Left forelimb (tissue), 1 donor: ENCODE measurements at places on chromosomes 12 and 14.

DNA sequence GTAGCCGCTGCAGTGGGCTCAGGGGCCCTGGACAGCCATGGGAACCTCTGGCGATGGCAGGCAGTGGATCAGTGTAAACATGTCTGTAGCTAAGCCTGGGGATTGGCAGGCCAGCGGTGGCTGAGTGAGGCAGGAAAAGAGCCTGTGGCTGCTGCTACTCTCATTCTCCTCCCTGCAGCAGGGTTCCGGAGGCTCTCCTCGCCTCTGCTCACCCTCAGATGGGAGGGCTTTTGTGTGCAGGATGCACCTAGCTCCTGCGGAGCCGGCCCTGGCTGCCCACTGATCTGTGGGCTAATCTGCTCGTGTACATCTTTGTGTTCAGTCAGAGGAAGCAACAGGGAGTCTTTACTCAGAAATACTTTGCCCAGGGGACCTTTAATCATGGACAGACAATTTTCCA, 59.5 kb downstream of the GALNT8 start:
- DNase-seq, result no peak

DNA sequence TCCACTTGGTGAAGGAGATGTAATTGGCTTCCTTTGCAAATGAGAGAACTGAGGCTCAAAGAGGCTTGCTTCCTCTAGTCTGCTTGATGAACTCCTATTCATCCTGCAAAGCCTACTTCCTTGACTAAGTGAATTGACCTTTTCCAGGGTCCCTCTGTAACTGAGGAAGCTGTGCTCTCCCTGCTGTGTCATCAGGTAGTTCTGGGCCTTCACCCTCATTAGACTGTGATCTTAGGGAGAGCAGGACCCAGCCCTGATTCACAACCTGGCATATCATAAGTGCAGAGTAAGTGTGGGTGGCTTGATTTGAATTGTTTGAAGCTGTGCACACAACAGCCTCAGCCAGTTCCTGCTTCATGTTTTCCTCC, 16.3 kb downstream of the ASB2 start:
- no peak for DNase-seq

DNA sequence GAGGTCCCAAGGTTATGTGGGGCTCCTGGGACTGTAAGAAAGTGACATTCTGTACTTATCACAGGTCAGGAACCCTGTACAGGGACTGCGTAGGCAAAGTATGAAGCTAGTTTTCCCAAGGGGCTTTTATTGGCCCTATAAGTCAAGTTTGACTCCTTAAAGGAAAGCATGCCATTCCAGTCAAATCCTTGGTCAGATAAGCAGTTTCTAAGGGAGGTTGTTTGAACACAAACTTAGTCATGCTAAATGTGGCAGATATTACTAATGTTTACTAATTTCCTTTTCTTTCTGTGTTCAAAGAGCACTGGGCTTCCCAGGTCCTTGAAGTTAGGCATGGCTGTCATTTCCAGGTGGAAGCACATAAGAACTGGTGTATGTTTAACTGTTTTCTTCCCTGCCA, 472.4 kb downstream of the ATP23 start:
- no peak for DNase-seq

DNA sequence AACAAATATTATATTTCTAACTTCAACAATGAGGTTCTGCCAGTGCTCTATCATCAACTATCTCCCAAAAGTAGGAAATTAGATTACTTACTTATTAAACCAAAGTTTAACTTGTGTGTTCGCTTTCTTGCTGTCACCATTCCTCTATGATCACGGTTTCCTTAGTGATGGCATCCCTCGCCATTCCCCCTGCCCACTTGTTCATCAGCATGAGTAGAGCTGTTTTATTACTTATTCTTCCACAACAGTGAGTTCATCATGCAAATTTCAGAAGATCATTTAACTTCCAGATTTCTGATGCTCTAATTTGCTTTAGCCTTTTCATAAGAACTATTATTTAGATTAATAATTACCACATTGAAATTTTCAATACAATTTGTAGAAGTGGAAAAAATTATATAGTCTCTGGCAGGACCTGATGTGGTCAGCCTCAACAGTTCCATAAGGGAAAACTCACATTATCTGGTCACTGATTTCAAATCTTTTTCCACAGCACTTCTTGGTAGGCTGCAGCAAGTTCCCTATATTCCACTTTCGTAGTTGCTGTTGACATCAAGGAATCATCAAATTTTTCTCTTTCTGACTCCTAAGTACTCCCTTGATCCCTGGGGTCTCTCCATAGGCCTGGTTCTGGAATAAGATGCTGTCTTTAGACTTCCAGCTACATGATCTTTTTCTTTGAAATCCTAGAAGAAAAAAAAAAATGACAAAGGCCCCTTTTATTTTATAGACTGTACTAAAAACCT, 174.6 kb downstream of the RASSF9 start:
- no peak for DNase-seq

GRCh38 chr12:26595806-26596205, 237.2 kb downstream of the ITPR2 start:
- DNase-seq, result no peak

DNA sequence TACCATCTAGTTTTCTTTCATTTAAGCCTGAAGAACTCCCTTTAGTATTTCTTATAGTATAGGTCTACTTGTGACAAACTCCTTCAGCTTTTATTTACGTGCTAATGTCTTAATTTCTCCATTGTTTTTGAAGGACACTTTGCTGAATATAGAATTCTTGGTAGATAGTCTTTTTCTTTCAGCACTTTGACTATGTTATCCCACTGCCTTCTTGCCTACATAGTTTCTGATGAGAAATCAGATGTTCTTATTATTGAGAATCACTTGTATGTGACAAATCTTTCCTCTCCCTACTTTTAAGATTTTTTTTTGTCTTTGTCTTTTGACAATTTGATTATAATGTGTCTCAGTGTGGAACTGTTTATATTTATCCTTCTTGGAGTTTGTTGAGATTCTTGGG, 5.1 kb upstream of the MIS18BP1 start:
- DNase-seq, result no peak

DNA sequence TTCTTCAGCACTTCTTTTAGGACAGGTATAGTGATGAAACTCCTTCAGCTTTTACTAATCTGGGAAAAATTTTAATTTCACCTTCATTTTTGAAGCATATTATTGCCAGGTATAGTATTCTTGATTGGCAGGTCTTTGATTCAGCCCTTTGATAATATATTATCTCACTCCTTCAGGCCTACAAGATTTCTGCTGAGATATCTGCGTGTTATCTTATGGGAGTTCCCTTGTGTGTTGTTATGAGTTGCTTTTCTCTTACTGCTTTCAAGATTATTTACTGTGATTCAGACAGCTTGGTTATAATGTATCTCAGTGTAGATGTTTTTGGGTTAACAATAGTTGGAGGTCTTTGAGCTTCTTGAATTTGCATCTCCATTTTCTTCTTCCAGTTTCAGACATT, 87.4 kb downstream of the ATF7IP start:
- DNase-seq, result no peak

DNA sequence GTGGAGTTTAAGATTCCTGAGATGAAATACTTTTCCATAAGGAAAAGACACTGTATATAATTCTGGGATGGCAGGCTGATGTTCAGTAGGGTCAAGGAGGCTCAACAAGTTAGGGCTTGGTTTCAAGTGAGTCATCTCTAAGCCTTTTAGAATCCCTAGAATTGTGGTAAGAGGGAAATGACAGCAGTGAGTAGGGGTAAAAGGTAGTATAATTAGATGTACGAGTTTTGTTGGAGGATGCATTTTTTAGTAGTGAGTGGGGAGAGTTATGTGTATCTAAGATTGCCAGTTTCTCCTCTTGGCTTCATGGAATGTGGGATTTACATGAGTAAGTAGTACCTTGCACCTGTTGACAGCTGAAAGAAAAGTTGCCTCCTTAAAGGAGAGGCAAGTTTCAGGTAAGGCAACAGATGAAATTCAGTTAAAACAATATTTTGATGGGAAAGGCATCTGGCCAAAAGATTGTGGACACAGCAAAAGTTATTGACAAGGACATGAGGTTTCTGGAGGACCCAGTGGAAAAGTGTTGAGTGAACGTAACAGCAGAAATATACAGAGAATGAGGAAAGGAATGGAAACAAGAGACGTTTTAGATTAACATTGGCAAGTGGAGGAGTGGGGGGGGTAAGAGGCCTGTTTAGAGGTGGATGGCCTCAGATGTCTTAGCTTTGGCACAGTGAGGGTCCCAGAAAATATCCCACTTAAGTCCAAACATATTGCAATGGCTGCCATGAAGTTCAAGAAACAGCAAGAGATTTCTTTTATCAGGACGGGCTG, 21.8 kb downstream of the LMO3 start:
- no peak for DNase-seq

DNA sequence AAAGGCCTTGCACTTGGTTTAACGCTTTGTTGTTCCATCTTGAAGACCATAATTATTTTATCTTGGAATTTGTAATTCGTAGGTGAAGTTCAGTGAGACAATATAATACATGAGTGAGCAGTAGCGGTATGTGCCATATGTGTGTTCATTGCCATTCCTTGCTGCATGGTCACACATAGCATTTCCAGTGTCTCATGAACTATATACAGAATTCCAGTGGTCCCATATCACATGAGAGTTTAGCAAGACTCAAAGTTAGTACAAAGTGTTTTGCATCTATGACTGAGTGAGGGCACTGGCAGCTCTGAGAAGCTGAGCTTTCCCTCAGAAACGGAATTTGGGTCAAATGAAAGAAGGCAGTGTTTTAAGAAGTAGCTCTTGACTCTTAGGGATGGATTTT, 359.8 kb downstream of the FOXG1 start:
- DNase-seq, result no peak

DNA sequence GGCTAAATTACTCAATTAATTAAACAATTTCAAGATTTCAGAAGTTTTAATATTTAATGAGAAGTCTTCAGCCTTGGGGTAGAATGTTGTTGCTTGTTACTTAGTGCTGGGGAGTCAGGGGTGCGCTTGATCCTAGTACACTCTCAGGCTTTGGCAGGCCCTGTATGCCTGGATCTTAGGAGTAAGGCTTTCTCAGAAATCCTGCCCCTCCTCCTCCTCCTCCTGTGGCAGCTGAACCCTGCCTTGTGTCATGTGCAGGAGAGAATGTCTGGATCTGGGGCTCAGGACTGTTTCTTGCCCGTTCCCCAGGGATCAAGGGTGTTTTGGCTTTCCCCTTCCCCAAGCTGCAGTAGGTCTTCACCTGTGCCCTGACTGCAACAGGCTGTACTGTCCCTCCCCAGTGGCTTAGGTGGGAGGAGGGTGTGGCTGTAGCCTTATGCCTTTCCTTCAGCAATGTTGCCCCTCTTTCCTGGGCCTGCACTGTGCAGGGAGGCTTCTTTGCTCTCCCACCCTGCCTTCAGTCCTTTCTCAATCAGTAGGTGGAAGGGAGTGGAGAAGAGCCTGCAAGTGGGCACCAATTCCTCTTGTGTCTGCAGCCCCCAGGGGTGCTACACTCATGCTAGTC, 108.2 kb downstream of the SLC38A6 start:
- DNase-seq, result no peak

- no peak for DNase-seq
These were observed 604 bp downstream of the EEA1 start for GRCh38 chr12:92928421-92928961.

GRCh38 chr12:59164991-59165718, 244.9 kb upstream of the LRIG3 start:
- DNase-seq, result no peak

- no peak for DNase-seq
These were observed 59.5 kb upstream of the JDP2 start for GRCh38 chr14:75368333-75368732.

DNA sequence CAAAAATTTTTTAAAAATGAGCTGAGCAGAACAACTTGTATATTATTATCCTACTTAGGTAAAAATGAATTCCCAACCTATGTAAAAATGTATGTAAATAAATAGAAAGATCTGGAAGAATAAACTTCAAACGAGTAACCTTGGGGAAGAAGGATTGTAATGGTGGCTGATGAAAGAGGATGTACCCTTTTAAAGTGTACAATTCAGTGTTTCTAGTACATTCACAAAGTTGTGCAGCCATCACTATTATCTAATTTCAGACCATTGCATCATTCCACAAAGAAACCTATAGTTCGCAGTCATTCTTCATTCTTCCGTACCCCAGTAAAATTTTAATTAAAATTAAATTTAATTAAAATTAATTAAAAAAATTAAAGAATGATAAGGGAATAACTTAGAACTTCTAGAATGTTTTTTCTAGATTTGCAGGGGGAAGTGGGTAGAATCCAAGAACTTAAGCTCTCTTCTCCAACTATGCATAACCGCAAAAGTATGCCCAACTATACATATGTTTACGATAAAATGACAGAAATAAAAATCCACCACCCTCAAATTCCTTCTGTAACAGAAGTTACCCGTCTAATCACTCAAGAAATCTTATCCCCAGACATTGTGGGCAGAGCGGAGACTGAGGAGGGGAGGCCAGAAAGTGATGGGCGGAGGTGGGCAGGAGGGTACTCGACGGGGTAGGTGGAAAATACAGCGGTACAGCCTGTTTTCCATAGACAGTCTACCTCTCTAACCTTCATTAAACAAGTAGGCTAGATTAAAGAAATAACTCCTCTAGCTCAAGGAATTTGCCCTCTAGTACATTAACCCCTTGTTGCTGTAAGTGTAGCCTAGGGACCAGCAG, 921 bp downstream of the DEPDC4 start:
- no peak for DNase-seq

DNA sequence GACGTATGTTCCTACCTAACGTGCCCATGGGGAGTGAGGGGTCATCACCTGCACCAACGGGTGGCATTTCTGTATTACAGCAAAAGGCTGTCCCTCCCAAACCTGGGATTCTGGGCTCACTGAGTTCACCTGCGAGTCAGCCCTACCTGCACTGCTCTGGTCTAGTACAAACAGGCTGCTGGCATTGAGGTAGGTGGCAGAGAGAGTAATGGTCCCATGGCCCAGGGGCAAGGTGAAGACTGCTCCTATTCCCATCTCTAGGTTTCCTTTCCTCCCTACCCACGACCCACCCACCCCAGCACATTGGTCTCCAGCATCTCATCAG, 421 bp downstream of the SUOX start:
- DNase-seq, result no peak

GRCh38 chr14:103697206-103697602, 18.0 kb downstream of the XRCC3 start:
- DNase-seq, result peak; percentile 52

DNA sequence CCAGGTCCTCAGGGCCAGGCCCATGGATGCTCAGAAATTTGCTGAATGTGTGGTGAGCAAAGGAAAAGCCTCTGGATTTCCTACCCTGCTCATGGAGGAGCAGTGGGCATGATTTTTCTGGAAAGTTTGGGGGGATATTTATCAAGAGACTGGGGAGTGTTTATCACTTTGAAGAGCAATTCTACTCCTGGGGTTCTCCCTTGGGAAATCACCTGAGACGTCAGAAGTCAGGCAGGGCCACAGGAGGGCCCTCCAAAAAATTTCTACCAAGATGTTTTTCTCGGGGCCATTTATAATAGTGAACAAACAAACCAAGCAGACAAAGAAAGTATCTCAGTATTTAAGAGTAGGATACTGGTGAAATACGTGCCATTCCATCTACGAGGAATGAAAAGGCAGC, 20.1 kb upstream of the EIF2B2 start:
- no peak for DNase-seq

- no peak for DNase-seq
These were observed 14.5 kb upstream of the PHC1 start for GRCh38 chr12:8899830-8900229.
